ENCODE measurements at places on chromosomes 3 and 15. TPM values are rescaled to one million over a fixed set of nuclear protein-coding genes. Genes with fewer than 3 reads are reported as not detected.

DNA sequence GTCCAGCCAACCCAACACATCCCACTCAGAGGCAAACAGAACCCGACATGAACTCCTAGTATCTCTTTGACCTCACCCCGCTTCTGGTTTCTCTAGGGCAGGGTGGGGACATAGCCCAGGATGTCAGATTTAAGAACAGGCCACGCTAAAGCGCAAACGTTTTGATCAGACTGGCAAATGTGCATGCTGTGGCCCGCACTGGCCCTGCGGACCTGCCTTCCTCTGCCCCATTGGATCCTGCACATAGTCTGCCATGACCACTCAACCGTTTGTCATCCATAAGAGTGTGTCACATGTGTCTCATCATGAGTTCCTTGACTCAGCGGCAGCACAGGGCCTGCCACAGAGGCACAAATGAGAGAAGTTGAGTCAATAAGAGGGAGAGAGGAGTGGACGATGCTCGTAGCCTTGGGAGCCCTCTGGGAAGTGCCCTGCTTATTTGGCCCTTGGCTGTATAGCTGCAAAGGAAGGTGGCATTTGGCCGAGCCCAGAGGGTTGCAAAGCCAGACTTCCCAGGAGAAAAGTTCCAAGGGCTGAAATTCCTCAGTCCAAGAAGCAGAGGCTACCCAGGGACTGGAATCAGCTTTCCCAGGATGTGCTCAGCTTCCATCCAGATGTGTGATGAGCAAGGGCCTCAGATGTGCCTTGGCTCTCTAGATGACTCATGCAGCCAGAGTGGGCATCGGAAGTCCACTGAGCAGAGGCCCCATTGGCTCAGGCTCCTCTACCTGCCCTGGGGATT lies 55.5 kb upstream of the SLCO2A1 start:
- H3K27ac ChIP-seq, result no peak overlapping the region
- no peak overlapping the region for H3K4me3 ChIP-seq
- no peaks in the 10 kb centered on the region for H3K4me1 ChIP-seq

- H3K4me3 ChIP-seq, result no peak overlapping the region
- H3K36me3 ChIP-seq, result no peaks in the 10 kb centered on the region
- H3K27ac ChIP-seq, result no peak overlapping the region
Observed at GRCh38 chr3:106628407-106628806, 748.8 kb upstream of the CCDC54 start.

DNA sequence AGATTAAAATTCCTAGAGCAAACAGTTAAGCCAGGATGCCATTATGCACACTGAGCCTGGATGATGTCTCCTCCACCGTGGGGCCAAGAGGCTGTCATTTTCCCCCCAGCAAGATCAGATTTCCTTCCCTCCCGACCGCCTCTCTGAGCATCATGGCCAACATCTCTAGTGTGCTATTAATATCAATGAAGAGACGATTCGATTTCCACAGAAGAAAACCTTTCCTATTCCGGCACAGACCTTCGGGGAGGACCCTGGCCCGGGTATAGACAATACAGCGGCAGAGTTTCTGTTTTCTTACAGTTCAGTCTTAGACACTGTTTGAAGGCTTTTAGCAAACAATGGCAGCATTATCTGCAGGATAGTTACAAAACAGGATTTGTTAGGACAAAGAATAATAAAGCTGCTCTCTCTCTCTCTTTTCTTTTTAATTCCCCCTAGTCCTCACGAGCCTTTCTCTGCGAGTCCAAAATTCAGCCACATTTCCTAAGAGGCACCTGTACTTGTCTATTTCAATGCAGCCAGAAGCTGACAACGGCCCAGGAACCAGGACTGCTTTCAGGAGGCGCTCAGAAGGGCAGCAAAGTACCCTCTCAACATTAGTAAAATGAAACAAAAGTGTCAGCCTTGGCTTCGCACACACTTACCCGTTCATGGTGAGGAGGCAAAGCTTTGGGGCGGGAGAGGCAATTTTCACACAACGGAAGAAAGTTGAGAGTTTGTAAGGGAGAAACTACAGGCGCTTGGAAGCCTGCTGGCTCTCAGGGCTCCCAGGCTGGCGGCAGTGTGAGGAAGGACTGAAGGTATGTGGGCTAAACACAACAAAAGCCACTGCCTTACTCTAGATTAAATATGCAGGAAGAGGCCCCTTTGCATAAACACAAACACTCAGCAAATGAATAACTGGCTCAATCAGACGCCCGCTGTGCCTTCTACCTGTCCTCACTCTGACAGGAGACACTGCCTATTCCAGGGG lies 278.0 kb downstream of the FOXP1 start:
- H3K27me3 ChIP-seq, result no peaks in the 10 kb centered on the region
- H3K27ac ChIP-seq, result peak overlapping the region; percentile 44
- peak overlapping the region; percentile 49 for H3K4me3 ChIP-seq
- peaks cover 3% of the 10 kb centered on the region for H3K4me1 ChIP-seq

- H3K4me1 ChIP-seq, result no peaks in the 10 kb centered on the region
- no peak for DNase-seq
- H3K27me3 ChIP-seq, result no peaks in the 10 kb centered on the region
- H3K4me3 ChIP-seq, result no peak overlapping the region
- no peak overlapping the region for H3K27ac ChIP-seq
Observed at GRCh38 chr3:56621681-56622080, 61.4 kb downstream of the TASOR start.

GRCh38 chr15:52440414-52440813 lies 88.3 kb downstream of the MYO5A start:
- no peak overlapping the region for H3K4me3 ChIP-seq
- peaks cover 4% of the 10 kb centered on the region for H3K4me1 ChIP-seq
- no peaks in the 10 kb centered on the region for H3K36me3 ChIP-seq
- DNase-seq, result no peak

GRCh38 chr15:100902436-100903167 lies 16.6 kb upstream of the LRRK1 start:
- peak overlapping the region; percentile 27 for H3K4me3 ChIP-seq
- peaks cover 15% of the 10 kb centered on the region for H3K4me1 ChIP-seq
- H3K36me3 ChIP-seq, result no peaks in the 10 kb centered on the region
- peak overlapping the region; percentile 75 for H3K27ac ChIP-seq
- DNase-seq, result peak; percentile 83

DNA sequence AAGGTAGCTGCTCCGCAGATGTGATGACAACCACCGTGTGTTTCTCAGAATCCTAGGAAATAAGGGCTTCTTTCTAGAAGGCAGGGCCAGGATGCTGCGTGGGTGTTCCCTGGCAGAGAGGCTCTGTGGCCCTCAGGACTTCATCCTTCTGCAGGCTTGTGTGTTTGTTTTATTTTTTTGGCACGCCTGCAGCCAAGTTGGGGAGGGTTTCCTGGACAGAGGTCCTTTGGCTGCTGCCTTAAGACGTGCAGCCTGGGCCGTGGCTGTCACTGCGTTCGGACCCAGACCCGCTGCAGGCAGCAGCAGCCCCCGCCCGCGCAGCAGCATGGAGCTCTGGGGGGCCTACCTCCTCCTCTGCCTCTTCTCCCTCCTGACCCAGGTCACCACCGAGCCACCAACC lies at the start of gene CLEC3B:
CLEC3B (plus strand) TSS at position 266 of the 400 bp plus-strand sequence; CDS start at position 326, 60 bp downstream.
- H3K4me1 ChIP-seq, result peaks cover 37% of the 10 kb centered on the region
- peak; percentile 65 for DNase-seq
- no peaks in the 10 kb centered on the region for H3K27me3 ChIP-seq
- H3K27ac ChIP-seq, result peak within 1 kb of the TSS; percentile 87
- no peaks in the 10 kb centered on the region for H3K36me3 ChIP-seq
- peak within 1 kb of the TSS; percentile 46 for H3K4me3 ChIP-seq

DNA sequence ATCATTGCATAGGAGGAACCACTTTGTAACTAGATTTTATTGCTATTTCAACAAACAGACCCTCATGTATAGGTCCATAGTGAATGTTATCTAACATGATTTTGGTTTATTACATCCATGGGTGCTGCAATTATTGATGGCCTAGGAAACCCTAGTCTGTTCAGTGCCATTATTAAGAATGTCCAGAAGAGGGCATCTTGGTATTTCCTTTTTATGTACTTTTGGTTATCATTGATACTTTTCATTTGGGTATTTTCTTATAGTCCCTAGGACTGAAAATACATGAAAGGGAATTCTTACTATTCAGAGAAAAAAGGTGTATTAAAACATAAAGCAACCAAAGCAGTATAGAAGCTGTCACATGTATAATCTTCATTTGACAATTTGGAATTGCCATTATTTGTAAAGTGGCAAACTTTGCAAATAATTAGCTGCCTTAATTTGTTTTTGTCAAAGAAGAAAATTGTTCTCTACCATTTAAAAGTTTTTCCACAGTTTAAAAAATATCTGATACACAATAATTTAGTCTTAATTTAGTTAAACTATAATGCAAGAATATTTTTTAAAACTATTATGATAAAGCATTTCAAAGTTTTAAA lies 48.7 kb downstream of the CNOT10 start:
- no peak overlapping the region for H3K4me3 ChIP-seq
- H3K27ac ChIP-seq, result no peak overlapping the region
- H3K27me3 ChIP-seq, result no peaks in the 10 kb centered on the region
- H3K36me3 ChIP-seq, result peaks cover 44% of the 10 kb centered on the region
- H3K4me1 ChIP-seq, result no peaks in the 10 kb centered on the region
- no peak for DNase-seq

GRCh38 chr3:53080612-53081205 lies 34.8 kb upstream of the SFMBT1 start:
- no peak overlapping the region for H3K4me3 ChIP-seq
- no peak overlapping the region for H3K27ac ChIP-seq
- DNase-seq, result no peak
- H3K36me3 ChIP-seq, result no peaks in the 10 kb centered on the region

DNA sequence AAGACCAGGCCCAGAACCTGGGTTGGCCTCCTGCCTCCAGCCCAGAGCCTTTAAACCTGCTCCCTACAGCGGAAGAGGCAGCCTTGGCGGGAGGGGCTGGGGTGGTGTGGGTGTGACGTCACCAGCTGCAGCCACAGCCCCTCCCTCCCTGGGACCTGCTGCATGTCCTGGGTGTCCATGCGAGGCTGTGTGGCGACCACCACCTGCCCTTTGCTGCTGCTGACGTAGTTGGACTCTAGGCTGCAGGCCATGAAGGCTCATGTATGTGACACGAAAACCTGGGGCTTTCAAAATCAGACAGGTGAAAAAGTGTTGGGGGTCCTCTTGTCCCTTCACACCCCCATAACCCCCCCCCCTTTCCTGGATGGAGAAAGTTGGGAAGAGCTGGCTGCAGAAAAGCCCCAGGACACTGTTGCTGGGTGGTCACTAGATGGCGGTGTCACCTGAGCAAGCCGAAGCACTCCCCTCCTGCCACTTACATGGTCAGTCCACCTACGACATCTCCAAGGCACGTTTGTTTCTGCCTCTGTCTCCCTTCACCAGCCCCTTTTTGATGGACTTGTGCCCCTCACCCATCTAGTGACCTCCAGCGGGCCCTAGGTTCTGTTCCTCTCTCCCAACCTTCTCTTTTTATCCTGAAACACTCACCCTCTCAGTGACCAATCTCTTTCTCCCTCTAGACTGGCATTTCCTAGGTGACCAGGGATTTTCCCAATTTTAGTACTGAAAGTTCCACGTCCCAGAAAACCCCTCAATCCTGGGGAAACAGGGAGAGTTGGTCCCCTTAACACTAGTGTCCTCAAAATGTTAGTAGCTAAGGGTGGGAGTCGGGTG lies 35.2 kb downstream of the SLC6A20 start:
- H3K4me1 ChIP-seq, result no peaks in the 10 kb centered on the region
- H3K4me3 ChIP-seq, result no peak overlapping the region
- H3K36me3 ChIP-seq, result no peaks in the 10 kb centered on the region
- no peaks in the 10 kb centered on the region for H3K27me3 ChIP-seq
- H3K27ac ChIP-seq, result no peak overlapping the region

- no peaks in the 10 kb centered on the region for H3K4me1 ChIP-seq
- no peaks in the 10 kb centered on the region for H3K27me3 ChIP-seq
- no peak overlapping the region for H3K27ac ChIP-seq
- no peak for DNase-seq
- H3K36me3 ChIP-seq, result no peaks in the 10 kb centered on the region
Observed at GRCh38 chr3:189344996-189345395, 173.2 kb downstream of the TPRG1 start.

- H3K27ac ChIP-seq, result peak overlapping the region; percentile 32
- no peaks in the 10 kb centered on the region for H3K36me3 ChIP-seq
- no peak overlapping the region for H3K4me3 ChIP-seq
- peaks cover 29% of the 10 kb centered on the region for H3K4me1 ChIP-seq
Observed at GRCh38 chr3:4751502-4752101, 227.6 kb upstream of the BHLHE40 start.

DNA sequence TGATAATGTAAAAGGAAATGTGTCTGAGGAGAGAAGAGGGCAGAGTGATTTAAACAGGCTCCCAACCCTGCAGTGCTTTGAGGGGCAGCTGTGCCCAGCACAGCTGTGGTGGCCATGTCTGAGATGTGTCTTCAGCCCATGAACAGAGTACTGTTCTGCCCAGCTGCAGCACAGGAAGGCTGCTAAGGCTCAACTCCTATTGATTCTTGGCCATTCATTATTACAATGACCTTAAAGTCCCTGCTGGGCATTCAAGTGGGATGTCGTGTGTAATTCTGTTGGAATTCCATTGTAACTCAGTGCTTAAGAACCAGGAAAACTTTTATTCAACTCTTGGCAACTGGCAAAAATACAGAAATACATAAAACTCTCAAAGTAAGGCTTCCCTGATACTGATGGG lies 229.3 kb downstream of the MCTP2 start:
- DNase-seq, result no peak
- no peak overlapping the region for H3K27ac ChIP-seq
- H3K27me3 ChIP-seq, result no peaks in the 10 kb centered on the region
- H3K4me3 ChIP-seq, result no peak overlapping the region

- no peaks in the 10 kb centered on the region for H3K27me3 ChIP-seq
- no peaks in the 10 kb centered on the region for H3K36me3 ChIP-seq
- H3K27ac ChIP-seq, result no peak overlapping the region
- H3K4me3 ChIP-seq, result no peak overlapping the region
Observed at GRCh38 chr3:99242271-99242670, 340.8 kb upstream of the DCBLD2 start.

DNA sequence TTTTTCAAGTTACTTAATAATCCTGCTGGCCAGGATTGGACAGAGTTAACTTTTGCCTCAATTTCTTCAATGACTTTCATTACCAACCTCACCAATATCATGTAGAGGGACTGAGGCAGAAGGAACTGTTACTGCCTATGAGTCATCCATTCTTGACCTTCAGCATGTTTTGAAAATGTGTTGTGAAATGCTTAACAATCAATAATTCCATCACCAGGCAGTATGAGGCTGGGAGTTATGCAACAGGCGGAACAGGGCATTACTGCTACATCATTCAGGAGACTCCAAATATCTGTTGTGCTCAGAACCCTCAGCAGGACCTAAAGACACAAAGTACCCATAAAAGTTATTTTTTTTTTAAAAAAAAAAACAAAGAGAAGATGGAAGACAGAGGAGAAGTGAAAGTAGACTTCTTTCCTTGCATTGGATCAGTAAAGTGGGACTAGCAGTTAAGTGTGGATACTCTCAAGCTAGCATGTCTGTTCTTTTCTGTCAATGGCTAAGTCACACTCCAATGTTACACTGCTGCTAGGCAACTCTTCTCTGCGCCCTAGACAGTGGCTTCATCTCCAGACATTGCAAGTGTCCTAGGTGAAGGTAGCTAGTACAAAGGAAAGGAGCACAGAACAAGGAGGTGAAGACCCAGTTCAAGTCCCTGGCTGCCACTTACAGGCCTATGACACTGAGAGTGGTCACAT lies 184.9 kb upstream of the LPP start:
- no peak overlapping the region for H3K4me3 ChIP-seq
- no peak for DNase-seq
- H3K36me3 ChIP-seq, result no peaks in the 10 kb centered on the region
- no peak overlapping the region for H3K27ac ChIP-seq

GRCh38 chr3:188558343-188559071 lies 404.6 kb downstream of the LPP start:
- no peaks in the 10 kb centered on the region for H3K36me3 ChIP-seq
- no peak for DNase-seq
- H3K4me3 ChIP-seq, result no peak overlapping the region
- H3K4me1 ChIP-seq, result peaks cover 5% of the 10 kb centered on the region

Gene CDHR4
- total RNA-seq, result not detected

Gene KLF15
- total RNA-seq, result 44.6 TPM

Gene GOLGA8G
- not detected for total RNA-seq

Gene RASGRP1
- total RNA-seq, result 9.4 TPM
